ENCODE measurements at places on chromosomes 12 and 14. TPM values are rescaled to one million over a fixed set of nuclear protein-coding genes. Genes with fewer than 3 reads are reported as not detected.

The SPTB gene
- total RNA-seq = 4.2 TPM

DNA sequence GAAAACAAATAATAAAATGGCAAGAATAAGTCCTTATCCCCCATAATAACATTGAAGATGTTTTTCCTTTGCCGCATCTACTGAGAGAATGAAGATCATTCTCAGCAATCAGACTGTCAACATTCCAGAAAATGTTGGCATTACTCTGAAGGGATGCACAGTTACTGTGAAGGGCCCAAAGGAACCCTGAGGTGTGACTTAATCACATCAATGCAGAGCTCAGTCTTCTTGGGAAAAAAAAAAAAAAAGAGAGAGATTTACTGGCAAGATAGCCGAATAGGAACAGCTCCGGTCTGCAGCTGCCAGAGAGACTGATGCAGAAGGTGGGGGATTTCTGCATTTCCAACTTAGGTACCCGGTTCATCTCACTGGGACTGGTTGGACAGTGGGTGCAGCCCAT lies 41.3 kb upstream of the OR6J1 start:
- no peaks in the 10 kb centered on the region for H3K36me3 ChIP-seq
- H3K4me3 ChIP-seq = no peak overlapping the region
- no peak for DNase-seq
- no peak overlapping the region for H3K27ac ChIP-seq
- H3K4me1 ChIP-seq = peaks cover 21% of the 10 kb centered on the region
- no peaks in the 10 kb centered on the region for H3K27me3 ChIP-seq

The PLBD1 gene
- total RNA-seq = 0.30 TPM

- H3K27ac ChIP-seq = no peak overlapping the region
- no peaks in the 10 kb centered on the region for H3K27me3 ChIP-seq
- peaks cover 47% of the 10 kb centered on the region for H3K4me1 ChIP-seq
- H3K36me3 ChIP-seq = no peaks in the 10 kb centered on the region
- DNase-seq = no peak
- H3K4me3 ChIP-seq = no peak overlapping the region
These were observed 2.0 kb upstream of the ANG start for GRCh38 chr14:20686386-20687143.

- no peak overlapping the region for H3K4me3 ChIP-seq
- no peak overlapping the region for H3K27ac ChIP-seq
- no peak for DNase-seq
These were observed 62.0 kb downstream of the DACT1 start for GRCh38 chr14:58699681-58700205.

The ITGA7 gene
- total RNA-seq = 17.8 TPM

DNA sequence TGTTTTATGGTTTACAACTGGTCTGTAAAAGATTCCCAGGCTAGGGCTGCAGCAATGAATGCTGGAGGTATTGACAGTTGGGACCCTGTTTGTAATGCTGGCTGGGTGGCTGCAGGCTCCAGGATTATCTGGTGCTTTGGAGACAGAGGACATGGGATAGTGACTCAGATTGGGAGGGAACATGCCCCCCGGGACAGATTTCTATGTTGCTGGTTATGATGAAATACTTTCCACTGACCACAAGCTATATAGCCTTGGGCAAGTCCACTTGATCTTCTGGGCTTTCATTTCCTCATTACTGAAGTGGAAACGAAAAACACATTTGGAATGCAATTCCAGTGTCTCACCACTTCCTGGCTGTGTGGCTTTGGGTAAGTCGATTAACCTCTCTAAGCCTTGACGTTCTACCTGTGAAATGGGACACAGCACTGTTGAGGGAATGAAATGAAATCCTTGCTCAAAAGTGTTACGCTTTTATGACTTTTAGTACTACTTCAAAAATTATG lies 6.3 kb upstream of the TPCN1 start:
- H3K36me3 ChIP-seq = no peaks in the 10 kb centered on the region
- no peak overlapping the region for H3K4me3 ChIP-seq
- peak; percentile 93 for DNase-seq
- H3K27ac ChIP-seq = peak overlapping the region; percentile 45
- peaks cover 27% of the 10 kb centered on the region for H3K4me1 ChIP-seq

DNA sequence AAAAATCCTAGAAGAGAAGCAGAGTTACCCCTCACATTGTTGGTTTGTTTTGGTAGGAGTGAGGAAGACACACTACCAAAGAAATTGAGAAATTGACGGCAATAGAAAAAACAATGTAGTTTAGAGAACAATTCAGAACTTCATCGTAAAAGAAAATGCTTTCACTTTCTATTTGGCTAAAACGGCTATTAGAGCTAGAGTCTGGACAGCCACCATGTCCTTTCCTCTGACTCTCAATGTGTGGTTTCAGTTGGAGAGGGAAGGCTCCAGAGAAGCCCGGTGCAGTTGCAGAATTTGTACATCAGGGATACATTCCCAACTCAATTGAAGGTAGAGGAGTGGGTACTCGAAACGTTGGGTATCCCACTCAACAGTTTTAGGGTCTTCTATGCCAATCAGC lies 535.3 kb downstream of the GALC start:
- H3K36me3 ChIP-seq = no peaks in the 10 kb centered on the region
- H3K4me1 ChIP-seq = no peaks in the 10 kb centered on the region
- no peak overlapping the region for H3K27ac ChIP-seq
- H3K27me3 ChIP-seq = no peaks in the 10 kb centered on the region
- DNase-seq = no peak

The RNASE7 gene
- not detected for total RNA-seq

- H3K27ac ChIP-seq = no peak overlapping the region
- DNase-seq = no peak
- H3K36me3 ChIP-seq = no peaks in the 10 kb centered on the region
- no peaks in the 10 kb centered on the region for H3K4me1 ChIP-seq
These were observed 65.7 kb upstream of the ASPG start for GRCh38 chr14:104019806-104020205.

The PRPF39 gene
- total RNA-seq = 44.7 TPM

DNA sequence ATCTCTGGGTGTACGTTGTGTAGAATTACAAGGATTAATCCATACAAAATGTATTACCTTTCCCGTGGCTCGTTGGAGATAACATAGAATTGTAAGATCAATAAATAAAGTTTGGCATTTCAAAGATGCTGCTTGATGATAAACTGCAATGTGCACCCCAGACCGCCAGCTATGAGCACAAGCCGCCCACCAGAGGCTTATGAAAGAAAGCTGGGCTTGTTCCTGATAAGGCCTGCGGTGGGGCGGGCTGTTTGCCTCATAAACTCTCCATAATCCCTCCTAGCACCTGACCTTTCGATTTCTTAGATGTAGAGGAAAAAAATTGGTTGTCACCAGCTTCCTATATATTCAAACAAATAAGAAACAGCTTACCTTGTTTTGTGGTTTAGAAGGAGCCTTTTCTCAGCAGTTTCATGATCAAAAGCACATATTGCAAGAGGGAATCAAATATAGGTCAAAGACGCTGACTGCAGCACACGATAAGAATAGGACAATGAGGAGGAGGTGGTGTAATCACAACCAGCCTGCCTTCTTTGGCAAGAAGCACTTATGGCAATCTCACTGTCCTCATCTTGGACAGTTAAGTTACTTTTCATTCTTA lies 293.6 kb downstream of the RMST start:
- H3K27ac ChIP-seq = no peak overlapping the region
- no peaks in the 10 kb centered on the region for H3K4me1 ChIP-seq
- no peak overlapping the region for H3K4me3 ChIP-seq
- H3K36me3 ChIP-seq = no peaks in the 10 kb centered on the region
- H3K27me3 ChIP-seq = peaks cover 18% of the 10 kb centered on the region

DNA sequence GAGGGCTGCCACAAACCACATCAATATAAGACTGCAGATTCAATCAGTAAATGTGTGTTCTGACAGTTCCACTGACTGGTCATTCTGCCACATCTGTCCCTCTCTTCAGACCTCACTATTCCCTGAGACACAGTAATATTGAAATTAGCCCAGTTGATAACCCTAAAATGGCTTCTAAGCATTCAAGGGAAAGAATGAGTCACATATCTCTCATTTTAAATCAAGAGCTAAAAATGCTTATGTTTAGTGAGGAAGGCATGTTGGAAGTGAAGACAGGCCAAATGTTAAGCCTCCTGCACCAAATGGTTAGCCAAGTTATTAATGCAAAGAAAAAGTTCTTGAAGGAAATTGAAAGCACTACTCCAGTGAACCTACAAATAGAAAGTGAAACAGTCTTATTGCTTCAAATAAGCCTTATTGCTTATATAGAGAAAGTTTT lies 24.5 kb upstream of the KIF21A start:
- DNase-seq = no peak
- no peaks in the 10 kb centered on the region for H3K36me3 ChIP-seq
- H3K27ac ChIP-seq = no peak overlapping the region
- no peaks in the 10 kb centered on the region for H3K27me3 ChIP-seq
- no peak overlapping the region for H3K4me3 ChIP-seq

DNA sequence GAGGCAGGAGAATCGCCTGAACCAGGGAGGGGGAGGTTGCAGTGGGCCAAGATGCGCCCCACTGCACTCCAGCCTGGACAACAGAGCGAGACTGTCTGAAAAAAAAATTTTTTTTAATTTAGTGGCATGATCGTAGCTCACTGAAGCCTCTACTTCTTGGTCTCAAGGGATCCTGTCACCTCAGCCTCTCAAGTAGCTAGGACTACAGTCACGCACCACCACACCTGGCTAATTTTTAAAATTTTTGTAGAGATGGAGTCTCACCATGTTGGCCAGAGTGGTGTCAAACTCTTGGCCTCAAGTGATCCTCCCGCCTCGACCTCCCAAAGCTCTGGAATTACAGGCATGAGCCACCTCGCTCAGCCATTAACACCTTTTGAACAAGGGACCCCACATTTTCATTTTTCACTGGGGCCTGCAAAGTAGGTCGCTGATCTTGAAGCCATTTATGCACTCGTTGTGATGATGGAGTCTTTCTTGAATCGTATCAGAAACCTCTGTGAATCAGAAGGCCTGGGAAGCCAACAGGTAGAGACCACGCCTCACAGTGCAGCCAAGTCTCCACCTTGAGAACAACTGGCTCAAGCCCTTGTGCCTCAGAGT lies 5.9 kb downstream of the HCAR1 start:
- H3K27ac ChIP-seq = no peak overlapping the region
- H3K36me3 ChIP-seq = no peaks in the 10 kb centered on the region
- no peaks in the 10 kb centered on the region for H3K27me3 ChIP-seq
- no peak for DNase-seq
- peaks cover 24% of the 10 kb centered on the region for H3K4me1 ChIP-seq

GRCh38 chr12:111084158-111084557 lies 163.8 kb upstream of the MYL2 start:
- H3K4me3 ChIP-seq = no peak overlapping the region
- no peaks in the 10 kb centered on the region for H3K4me1 ChIP-seq
- peaks cover 44% of the 10 kb centered on the region for H3K27me3 ChIP-seq
- H3K36me3 ChIP-seq = no peaks in the 10 kb centered on the region
